ENCODE measurements at places on chromosomes 4 and X.

DNA sequence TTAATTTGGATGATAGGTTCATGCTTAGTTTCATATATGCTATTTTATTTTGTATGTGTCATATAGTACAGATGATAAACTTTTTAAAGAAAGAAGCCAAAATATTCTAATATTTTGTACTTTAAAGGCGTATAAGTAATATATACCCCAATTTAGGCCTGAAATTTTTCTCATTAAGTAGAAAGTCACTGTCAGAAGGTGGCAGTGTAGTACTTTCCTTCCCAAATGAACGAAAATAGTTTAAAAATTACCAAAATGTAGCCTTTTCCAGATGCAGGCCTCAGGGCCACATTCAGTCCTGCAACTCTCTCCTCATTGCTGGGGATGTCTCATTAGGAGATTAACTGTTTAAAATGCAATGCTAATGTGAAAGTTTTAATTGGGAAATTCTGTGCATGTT, 1263.6 kb downstream of the C4orf33 start:
- no peak for DNase-seq

- no peak for DNase-seq
Measured at GRCh38 chrX:20315140-20315539, 48.4 kb upstream of the RPS6KA3 start.

- no peak for DNase-seq
Measured at GRCh38 chr4:169314906-169315305, 44.1 kb upstream of the SH3RF1 start.

DNA sequence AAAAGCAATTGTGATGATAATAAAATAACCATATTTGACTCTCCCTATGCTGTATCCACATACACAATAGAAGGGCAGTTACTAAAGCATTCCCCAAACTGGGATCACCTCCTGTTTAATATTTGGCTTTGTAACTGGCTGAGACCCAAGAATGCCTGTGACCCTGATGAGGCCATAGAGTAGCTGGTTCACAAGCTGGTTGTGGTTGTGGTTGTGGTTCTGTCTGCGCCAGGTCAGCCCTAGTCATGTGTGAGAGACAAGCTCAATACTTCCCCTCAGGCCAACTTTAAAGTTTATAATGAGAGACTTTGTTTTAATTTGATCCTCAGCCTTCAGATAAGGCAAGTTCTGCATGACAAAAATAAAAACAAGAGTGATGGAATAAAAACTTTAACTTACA, 209.9 kb downstream of the PARM1 start:
- no peak for DNase-seq

DNA sequence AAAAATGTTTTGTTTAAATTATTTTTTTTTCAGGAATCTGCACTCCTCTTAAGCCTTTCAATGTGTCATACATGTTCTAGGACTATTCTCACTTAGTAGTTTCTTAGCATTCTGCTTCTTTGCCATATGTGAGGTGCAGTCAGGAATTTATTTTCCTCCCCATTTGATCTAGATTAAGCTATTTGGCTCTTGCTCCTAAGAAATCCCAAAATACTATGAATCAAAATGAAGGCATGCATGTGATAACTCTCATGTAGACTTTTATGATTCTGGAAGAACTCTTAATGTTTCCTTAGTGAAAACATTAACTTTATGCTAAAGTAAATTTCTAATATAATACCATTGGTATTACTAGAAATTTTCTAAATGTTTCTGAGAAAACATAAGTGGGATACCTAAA, 664.5 kb downstream of the RAPGEF2 start:
- no peak for DNase-seq
